ENCODE measurements at places on chromosomes 5 and 9. TPM values are rescaled to one million over a fixed set of nuclear protein-coding genes. Genes with fewer than 3 reads are reported as not detected.

DNA sequence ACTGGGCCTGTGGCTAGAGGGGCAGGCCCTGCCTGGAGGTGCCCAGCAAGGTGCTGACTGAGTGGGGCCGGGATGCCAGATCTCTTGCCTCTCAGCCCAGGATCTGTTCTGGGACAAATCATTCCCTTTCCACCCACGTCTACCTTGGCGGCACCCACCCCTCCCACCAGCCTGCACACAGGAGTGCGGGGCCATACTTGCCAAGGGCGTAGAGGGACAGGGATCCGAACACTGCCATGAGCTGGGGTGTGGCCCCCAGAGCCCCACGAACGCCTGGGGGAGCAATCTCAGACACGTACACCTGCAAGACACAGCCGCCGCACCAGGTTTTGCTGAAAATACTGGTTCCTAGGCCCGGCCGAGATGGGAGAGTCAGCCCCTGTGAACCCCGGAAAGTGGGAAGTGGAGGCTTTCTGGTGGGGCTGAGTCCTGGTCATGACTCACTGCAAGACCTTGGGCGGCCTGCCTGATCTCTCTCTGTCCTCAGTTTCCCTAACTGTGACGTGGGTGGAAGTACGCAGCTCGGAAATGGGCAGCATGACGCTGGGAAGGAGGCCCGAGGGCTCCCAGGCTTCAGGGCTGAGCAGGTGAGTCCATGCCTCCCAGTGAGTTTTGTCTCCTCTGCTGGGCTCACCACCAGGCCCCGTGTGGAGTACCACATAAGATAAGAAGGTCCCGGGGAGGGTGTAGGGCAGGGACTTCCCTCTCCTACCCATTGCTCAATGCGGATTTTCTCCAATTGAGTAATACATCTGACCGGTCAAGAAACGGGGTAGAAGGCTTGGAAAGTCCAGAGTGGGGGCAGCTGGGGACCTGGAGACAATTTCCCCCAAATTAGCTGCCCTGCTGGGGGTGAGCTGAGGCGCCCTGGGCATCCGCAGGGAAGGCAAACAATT, 2.6 kb downstream of the SLC2A6 start:
- no peak for DNase-seq

- DNase-seq = peak; percentile 20
Measured at GRCh38 chr5:96657068-96657467, 5.1 kb upstream of the CAST start.

DNA sequence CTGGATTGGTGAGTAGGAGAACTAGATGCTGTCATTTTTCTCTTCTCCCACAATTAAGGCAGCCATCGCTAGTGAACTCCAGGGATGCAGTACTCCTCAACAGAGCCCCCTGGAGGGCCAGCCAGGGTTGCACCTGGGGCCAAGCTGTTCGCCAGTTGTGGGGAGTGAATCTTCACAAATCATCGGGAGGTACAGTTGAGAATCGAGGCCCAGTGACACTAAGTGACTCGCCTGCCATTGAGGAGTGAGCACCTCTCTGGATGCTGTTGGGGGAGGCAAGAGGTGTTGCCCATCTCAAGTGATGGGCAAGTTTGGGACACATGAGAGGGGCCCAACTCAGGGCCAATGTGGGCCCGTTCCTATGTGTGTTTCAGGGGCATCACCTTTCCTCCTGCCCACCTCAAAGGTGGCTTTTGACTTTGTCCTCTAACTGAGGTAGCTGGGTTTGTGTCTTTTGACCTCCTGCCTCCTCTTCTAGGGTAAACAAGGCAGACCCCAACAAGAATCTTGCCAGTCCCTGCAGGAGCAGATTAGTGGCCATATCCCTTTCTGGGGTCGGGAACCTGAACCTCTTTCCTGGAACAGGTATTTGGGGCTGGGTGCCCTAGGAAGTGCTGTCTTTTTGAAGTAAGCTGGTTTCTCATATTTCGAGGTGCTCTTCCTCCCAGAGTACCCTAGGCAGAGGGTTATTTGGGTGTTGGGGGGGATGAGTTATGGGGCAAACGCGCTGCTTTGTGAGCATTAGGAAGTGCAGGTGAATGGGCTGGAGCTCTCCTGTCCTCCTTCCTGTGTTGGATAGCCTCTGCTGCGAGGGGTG, 181.2 kb downstream of the MACROH2A1 start:
- no peak for DNase-seq

- no peak for DNase-seq
Measured at GRCh38 chr5:169242849-169243186, 58.1 kb downstream of the SLIT3 start.

- DNase-seq = no peak
Measured at GRCh38 chr5:14762549-14763216, 98.2 kb downstream of the OTULIN start.

- DNase-seq = no peak
Measured at GRCh38 chr5:126499853-126500342, 76.7 kb downstream of the GRAMD2B start.

DNA sequence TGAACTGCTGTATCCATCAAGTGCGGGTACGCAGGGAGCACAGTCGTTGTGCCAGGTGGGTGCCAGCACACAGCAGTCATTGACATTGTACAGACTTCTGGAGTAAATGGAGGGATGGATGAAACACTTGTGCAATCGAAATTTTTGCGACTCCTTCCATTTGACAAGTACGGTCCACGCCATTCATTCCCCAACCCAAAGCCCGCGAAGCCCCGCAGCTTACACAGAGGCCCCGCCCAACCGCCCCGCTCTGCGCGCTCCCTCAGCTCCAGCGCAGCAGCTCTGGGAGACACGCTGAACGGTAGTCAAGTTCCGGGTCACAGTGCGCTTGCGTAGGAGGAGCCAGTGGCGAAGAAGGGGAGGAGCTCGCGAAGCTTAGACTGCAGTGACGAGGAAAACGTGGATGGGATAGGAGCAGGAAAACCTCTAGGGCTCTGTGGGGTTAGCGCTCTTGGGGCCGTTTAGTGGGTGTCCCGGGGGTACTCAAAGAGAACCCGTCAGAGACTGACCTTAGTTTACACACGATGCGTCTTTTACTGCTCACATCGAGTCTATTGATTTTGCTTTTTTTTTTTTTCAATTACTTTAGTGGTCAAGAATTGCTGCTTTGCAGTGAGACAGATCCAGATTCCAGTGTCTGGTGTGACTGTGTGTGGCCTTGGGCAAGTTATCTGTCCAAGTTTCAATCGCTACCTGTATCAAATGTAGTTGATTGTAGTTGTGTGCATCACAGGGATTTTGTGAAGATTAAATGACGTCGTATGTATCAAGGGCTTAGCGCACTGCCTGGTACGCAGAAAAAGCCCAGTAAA, 15.3 kb upstream of the MSANTD3 start:
- DNase-seq = peak; percentile 90

DNA sequence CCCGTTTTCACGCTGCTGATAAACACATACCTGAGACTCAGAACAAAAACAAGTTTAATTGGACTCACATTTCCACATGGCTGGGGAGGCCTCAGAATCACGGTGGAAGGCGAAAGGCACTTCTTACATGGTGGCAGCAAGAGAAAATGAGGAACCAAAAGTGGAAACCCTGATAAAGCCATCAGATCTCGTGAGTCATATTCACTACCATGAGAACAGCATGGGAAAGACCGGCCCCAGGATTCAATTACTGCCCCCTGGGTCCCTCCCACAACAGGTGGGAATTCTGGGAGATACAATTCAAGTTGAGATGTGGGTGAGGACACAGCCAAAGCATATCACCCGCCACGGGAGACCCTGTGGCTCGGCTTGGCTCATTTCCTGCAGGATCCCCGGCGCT, 20.2 kb downstream of the EXD3 start:
- no peak for DNase-seq

DNA sequence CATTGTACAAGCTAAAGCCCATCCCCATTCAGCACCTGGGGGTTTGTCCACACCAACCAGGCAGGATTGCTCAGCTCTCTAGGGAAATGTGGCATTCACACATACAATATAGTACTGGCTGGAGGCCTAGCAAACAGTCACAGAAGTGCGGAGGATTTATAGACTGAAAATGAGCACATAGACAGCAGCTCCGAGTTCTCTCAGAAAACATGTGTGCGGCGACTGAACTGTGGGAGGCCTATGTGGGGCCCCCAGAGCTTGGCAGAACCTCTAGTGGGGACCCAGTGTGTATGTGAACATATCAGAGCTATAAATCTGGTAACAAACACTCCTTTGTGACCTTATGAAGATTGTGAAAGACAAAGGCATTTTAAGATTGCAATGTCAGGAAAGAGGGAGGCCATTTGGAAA, 431.1 kb downstream of the DTWD2 start:
- no peak for DNase-seq

ADAMTS19 gene
- total RNA-seq = 132 TPM

PCDHB4 gene
- total RNA-seq = 0.59 TPM

DNAJB5 gene
- 17.9 TPM for total RNA-seq

ANKRD34B gene
- total RNA-seq = not detected

MSX2 gene
- 7.5 TPM for total RNA-seq

ZNF883 gene
- total RNA-seq = 13.3 TPM

All from uterus (tissue), 4 donors.